Thyroid gland (tissue), 4 donors: ENCODE measurements at places on chromosomes 4 and X. TPM values are rescaled to one million over a fixed set of nuclear protein-coding genes. Genes with fewer than 3 reads are reported as not detected.

The DGAT2L6 gene
- not detected for total RNA-seq

The FAM47A gene
- not detected for total RNA-seq

The FTSJ1 gene
- total RNA-seq: 45.9 TPM

The SYTL4 gene
- total RNA-seq: 28.2 TPM

The CCKAR gene
- total RNA-seq: not detected

The POU3F4 gene
- not detected for total RNA-seq

The PF4V1 gene
- not detected for total RNA-seq

The CFI gene
- 25.5 TPM for total RNA-seq

- H3K4me3 ChIP-seq: no peak overlapping the region
- no peak overlapping the region for H3K27ac ChIP-seq
- H3K4me1 ChIP-seq: no peaks in the 10 kb centered on the region
Measured at GRCh38 chrX:38839944-38840343, 38.7 kb downstream of the MID1IP1 start.

- H3K4me3 ChIP-seq: no peak overlapping the region
- no peak overlapping the region for H3K27ac ChIP-seq
- H3K4me1 ChIP-seq: no peaks in the 10 kb centered on the region
- no peaks in the 10 kb centered on the region for H3K36me3 ChIP-seq
- no peak for DNase-seq
- H3K27me3 ChIP-seq: no peaks in the 10 kb centered on the region
Measured at GRCh38 chr4:118877797-118878196, 10.9 kb upstream of the SYNPO2 start.

- H3K4me1 ChIP-seq: peaks cover 34% of the 10 kb centered on the region
- peak within 1 kb of the TSS; percentile 71 for H3K27ac ChIP-seq
- H3K36me3 ChIP-seq: no peaks in the 10 kb centered on the region
- H3K4me3 ChIP-seq: peak within 1 kb of the TSS; percentile 68
- peak; percentile 80 for DNase-seq
Measured at GRCh38 chr4:184825896-184826690, at the start of gene ACSL1. Gene ACSL1 (minus strand): TSS chr4:184825968. CDS start chr4:184803514, 22,454 bp downstream.

- H3K4me3 ChIP-seq: no peak overlapping the region
- H3K27ac ChIP-seq: no peak overlapping the region
- H3K36me3 ChIP-seq: no peaks in the 10 kb centered on the region
- no peak for DNase-seq
- no peaks in the 10 kb centered on the region for H3K27me3 ChIP-seq
Measured at GRCh38 chrX:136812286-136812685, 31.6 kb upstream of the ARHGEF6 start.

GRCh38 chrX:119895843-119896326, at the start of gene AKAP14:
Gene AKAP14 (plus strand): TSS chrX:119895893. CDS start chrX:119903224, 7,331 bp downstream.
- H3K4me3 ChIP-seq: no peak within 1 kb of the TSS
- H3K36me3 ChIP-seq: no peaks in the 10 kb centered on the region
- DNase-seq: no peak
- H3K27ac ChIP-seq: no peak within 1 kb of the TSS
- no peaks in the 10 kb centered on the region for H3K27me3 ChIP-seq

DNA sequence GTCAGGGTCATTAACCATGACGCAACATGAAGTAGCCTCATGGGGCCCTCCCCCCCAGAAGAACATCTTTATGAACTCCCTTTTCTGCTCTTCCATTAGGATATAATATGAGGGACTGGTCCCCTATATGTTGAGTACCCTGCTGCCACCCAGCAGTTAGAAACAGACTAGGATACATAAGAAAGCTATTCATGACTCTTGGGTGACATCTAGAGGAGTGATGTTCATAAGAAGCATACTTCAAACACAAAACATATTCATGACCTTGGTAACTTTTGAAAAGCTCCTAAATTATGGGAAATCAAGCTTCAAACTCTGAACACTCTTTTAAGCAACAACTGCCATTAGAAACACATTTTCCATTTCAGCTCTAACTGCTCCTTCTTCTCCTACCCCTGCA, 155.2 kb upstream of the SPIN4 start:
- H3K4me1 ChIP-seq: no peaks in the 10 kb centered on the region
- H3K4me3 ChIP-seq: no peak overlapping the region
- DNase-seq: no peak
- no peak overlapping the region for H3K27ac ChIP-seq

GRCh38 chr4:183840311-183840710, 64.8 kb upstream of the STOX2 start:
- no peak overlapping the region for H3K27ac ChIP-seq
- H3K36me3 ChIP-seq: no peaks in the 10 kb centered on the region
- no peak overlapping the region for H3K4me3 ChIP-seq
- DNase-seq: peak; percentile 80

DNA sequence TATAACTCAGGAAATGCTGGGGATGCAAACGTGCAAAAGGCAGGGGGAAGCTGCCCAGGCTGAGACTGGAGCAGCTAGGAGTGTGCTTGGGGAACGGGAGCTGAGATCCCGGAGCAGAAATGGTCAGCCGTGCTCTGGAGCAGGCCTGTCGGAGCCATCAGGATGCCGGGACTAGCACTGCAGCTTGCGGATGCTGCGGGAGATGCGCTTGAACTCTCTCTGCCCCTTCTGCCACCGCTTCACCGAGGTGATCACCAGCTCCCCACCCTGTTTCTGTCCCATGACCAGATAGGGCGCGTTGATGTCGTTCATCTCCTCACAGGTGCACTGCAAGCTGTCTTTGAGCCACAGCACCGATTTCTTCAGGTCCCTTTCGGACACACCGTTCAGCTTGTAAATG, 7.6 kb downstream of the SFRP2 start:
- no peak overlapping the region for H3K27ac ChIP-seq
- H3K4me3 ChIP-seq: no peak overlapping the region
- DNase-seq: no peak
- H3K36me3 ChIP-seq: no peaks in the 10 kb centered on the region
- no peaks in the 10 kb centered on the region for H3K4me1 ChIP-seq

DNA sequence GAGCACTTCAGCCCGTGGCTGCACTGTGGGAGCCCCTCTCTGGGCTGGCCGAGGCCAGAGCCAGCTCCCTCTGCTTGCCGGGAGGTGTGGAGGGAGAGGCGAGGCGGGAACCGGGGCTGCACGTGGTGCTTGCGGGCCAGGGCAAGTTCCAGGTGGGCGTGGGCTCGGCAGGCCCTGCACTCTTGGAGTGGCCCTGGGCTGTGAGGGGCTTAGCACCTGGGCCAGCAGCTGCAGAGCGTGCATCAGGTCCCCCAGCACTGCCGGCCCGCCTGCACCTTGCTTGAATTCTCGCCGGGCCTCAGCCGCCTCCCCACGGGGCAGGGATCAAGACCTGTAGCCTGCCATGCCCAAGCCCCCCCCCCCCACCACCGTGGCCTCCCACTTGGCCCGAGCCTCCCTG, 28.9 kb upstream of the APOOL start:
- H3K27me3 ChIP-seq: no peaks in the 10 kb centered on the region
- no peak overlapping the region for H3K4me3 ChIP-seq
- H3K27ac ChIP-seq: no peak overlapping the region
- no peak for DNase-seq

DNA sequence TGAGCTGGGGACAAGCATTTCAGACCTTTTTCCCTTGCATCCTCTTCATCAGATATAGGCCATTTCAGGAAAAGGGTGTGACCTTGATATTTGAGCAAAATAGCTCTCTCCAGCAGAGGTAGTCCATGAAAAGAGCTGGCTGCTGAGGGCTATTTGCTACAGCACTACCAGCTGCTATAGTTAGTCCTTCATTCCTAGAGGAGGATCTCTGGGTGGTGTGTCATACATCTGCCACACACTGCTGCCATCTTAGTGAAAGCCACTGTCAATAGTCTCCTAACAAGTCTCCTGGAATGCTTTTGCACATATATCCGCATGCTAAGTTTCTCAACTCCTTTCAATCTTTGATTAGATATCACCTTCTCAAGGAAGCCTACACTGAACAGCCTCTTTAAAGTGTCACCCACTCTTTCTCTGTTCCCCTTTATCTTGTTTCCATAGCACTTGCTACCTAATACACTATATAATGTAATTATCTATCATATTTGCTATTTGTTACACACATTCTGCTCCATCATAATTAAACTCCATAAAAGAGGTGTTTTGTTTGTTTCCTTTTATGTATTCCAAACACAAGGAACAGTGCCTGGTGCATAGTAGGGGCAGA, 131.9 kb downstream of the TBC1D19 start:
- no peak overlapping the region for H3K27ac ChIP-seq
- no peaks in the 10 kb centered on the region for H3K36me3 ChIP-seq
- no peak for DNase-seq
- no peaks in the 10 kb centered on the region for H3K27me3 ChIP-seq
- no peaks in the 10 kb centered on the region for H3K4me1 ChIP-seq

DNA sequence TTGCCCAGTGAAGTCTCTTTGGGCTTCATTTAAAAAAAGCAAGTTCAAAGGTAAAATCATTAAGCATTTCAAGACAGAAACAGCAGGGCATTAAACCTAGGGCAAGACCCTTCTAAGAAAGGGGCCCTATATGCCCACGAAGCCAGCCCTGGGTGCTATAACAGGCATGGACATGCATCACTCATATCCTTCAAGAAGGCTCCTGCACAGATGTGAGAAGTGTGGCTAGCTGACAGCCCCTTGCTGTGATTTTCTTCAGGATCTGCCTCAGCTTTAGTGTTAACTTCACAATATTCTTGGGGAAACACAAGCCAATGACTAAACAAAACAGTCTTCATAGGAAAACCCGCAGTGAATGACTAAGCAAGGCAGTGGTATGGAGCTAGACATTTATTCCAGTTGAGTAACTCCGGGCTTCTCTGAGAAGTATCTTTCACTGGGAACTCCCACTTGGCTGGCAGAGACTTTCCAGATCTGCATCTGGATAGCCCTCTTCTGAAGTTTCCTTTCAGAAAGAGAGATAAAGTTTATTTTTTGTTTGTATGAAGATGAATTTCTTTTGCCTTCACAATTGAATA, 11.9 kb upstream of the MAOA start:
- no peak for DNase-seq
- H3K27me3 ChIP-seq: no peaks in the 10 kb centered on the region
- no peaks in the 10 kb centered on the region for H3K36me3 ChIP-seq

DNA sequence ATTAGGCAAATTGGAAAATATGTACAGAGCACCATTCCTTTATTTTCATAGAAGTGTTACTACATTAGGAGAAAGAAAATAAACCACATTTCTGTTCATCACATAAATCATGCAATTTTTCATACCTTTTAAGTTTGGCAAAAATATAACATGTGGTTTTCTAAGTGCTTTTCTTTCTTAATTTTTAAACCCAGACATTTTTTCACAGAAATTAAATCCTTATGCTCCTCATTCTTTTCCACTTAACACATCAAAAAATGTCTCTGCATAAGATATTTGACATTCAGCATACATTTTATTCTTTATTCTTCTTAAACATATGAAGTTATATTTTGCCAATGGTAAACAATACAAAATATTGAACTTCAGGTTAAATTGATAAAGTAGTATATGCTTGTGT, 826.6 kb upstream of the SLIT2 start:
- no peaks in the 10 kb centered on the region for H3K4me1 ChIP-seq
- no peak for DNase-seq
- no peak overlapping the region for H3K4me3 ChIP-seq
- H3K36me3 ChIP-seq: no peaks in the 10 kb centered on the region
- no peaks in the 10 kb centered on the region for H3K27me3 ChIP-seq

DNA sequence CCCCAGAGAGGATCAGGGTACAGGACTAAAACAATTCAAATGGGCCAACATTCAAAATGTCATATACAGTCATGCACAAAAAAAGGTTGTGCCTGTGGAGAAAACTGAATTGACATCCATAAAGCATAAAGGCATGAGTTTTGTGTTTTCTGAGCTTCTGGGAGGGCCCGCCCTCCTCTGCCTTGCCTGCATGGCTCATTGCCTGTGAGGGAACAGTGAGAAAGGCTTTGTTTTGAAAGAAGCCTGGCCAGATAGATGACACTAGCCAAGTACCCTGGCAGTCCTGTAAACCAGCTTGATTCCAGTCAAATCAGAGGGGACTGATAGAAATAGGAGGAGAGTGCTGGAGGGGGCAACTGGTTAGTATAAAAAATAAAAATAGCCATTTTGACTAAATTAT, 194.3 kb downstream of the KIT start:
- H3K27ac ChIP-seq: peak overlapping the region; percentile 69
- H3K36me3 ChIP-seq: no peaks in the 10 kb centered on the region
- DNase-seq: peak; percentile 63

DNA sequence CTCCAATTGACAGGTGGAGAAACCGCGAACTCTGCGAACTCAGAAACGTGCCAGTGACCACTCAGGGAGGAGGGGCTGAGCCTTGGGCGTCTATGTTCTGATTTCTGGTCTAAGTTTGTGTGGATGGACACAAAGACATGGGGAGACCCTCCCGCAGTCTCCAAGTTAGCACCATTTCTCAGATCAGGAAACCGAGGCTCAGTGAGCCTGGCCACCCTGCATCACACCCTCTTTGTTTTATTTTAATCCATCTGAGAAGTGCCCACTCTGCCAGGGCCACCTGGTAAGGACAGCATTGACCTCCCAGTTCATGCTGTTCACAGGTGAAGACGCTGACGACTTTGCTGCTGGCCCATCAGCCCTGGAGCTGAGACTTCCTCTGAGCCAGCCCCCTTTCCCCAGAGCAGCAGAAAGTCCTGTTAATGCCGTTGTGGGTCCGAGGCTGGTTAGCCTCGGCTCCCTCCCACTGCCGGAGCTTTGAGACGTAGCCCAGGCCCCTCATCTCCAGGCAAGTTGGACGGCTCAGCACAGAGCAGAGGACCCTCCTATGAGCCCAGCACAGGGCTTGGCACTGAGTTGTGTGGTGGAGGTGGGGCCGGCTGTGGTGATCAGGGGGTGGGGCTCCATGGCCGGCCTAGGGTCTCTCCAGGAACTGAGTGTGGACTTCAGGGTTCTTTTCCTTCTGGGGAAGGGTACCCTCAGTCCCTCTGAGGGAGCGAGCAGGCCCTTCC, 43.7 kb downstream of the PSAPL1 start:
- H3K4me1 ChIP-seq: no peaks in the 10 kb centered on the region
- no peaks in the 10 kb centered on the region for H3K36me3 ChIP-seq
- no peak for DNase-seq
- H3K4me3 ChIP-seq: no peak overlapping the region
